Activated T-helper 17 cell treated with anti-CD3 and anti-CD28 coated beads, Interleukin-2, amount 50 U/mL, for 72 hours (primary cell): ENCODE measurements at places on chromosomes 4 and X. TPM values are rescaled to one million over a fixed set of nuclear protein-coding genes. Genes with fewer than 3 reads are reported as not detected.

Gene SOD3
- total RNA-seq, result not detected

DNA sequence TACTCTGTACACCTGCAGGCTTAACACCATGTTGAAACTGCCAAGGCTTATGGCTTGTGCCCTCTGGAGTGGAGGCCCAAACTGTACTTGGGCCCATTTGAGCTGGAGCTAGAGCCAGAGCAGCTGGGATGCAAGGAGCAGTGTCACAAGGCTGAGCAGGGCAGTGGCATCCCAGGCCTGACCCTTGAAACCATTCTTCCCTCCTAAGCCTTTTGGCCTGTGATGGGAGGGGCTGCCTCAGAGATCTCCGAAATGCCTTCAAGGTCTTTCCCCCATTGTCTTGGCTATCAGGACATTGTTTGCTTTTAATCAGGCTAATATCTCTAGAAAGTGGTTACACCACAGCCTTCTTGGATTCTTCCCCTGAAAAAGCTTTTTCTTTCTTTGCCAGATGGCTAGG, 10.9 kb upstream of the PNMA5 start:
- no peak for ATAC-seq

- no peak for ATAC-seq
Observed at GRCh38 chr4:83129264-83129663, 14.7 kb upstream of the PLAC8 start.

- no peak for ATAC-seq
Observed at GRCh38 chr4:158999849-159000248, 103.0 kb upstream of the RAPGEF2 start.

- no peak for ATAC-seq
Observed at GRCh38 chrX:77771601-77772000, 14.4 kb downstream of the ATRX start.

Gene AMTN
- not detected for total RNA-seq

Gene GUCY1B1
- total RNA-seq, result 0.11 TPM

Gene DDX53
- total RNA-seq, result not detected

DNA sequence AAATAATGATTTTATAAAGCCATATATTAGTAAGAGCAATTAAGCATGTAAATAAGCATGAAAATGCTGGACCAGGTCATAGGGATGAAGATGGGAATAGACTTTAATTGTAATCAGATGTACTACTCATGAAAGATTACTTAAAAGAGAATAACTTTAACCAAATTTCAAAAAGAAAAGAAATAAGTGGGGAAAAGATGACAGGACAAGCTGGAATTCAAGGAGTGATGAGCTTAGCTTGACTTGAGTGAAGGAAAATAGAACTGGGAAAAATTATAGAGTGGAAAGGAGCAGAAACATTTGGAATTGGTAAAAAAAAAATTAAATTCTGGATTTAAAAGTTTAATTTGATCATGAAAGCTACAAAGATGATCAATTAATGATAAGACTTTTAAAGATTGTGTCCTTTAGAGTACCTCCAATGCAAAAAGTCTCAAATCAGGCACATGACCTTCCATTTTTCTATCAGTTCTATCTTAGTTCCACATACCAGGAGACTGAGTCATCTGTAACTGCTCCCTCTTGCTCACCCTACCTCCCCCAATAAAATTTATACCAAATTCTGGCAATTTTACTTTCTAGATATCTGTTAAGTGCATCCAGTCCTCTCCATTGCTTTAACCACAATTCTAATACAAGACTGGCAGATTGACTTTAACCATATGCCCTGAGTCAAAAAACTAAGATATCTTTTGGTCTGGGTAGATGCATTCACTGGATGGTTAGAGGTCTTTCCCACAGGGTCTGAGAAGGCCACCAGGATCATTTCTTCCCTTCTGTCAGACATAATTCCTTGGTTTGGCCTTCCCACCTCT, 56.4 kb upstream of the SLIT2 start:
- no peak for ATAC-seq

DNA sequence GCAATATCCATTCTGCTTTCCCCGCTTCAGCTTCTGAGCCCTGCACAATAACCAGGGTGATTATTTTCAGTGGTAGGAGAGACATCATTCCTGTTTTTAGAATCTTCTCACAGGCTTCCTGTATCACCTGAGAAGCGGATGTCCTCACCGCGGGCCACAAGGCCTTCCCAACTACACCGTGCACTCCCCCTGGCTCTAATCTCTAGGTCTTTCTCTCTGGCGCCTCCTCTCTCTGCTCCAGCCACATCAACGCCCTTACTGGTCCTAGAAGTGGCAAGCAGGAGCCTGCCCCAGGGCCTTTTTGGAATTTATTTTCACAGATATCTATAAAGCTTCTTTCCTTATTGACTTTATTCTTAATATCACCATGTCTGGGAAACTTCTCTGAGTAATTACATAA, 675.2 kb upstream of the FRG1 start:
- ATAC-seq, result no peak
